ENCODE measurements at places on chromosomes 13 and 19. TPM values are rescaled to one million over a fixed set of nuclear protein-coding genes. Genes with fewer than 3 reads are reported as not detected.

Gene LPAR2
- total RNA-seq: 44.5 TPM

Gene CYP4F12
- total RNA-seq: not detected

Gene IFI30
- 26.2 TPM for total RNA-seq

Gene ATP4B
- not detected for total RNA-seq

Gene SRRM5
- total RNA-seq: 0.42 TPM

Gene LRP3
- total RNA-seq: 47.0 TPM

Gene AXL
- total RNA-seq: 27.0 TPM

Gene CLIP3
- 17.9 TPM for total RNA-seq

Gene WDR87
- total RNA-seq: not detected

Gene MAG
- 0.46 TPM for total RNA-seq

Gene S1PR5
- total RNA-seq: 3.8 TPM

Gene CKM
- total RNA-seq: not detected

Gene FAM124A
- total RNA-seq: 41.2 TPM

Gene LINGO3
- 2.0 TPM for total RNA-seq

Gene ZNF614
- total RNA-seq: 14.6 TPM

GRCh38 chr19:3184847-3185460 is 776 bp upstream of the NCLN start:
- peak overlapping the region; percentile 98 for H3K27ac ChIP-seq

DNA sequence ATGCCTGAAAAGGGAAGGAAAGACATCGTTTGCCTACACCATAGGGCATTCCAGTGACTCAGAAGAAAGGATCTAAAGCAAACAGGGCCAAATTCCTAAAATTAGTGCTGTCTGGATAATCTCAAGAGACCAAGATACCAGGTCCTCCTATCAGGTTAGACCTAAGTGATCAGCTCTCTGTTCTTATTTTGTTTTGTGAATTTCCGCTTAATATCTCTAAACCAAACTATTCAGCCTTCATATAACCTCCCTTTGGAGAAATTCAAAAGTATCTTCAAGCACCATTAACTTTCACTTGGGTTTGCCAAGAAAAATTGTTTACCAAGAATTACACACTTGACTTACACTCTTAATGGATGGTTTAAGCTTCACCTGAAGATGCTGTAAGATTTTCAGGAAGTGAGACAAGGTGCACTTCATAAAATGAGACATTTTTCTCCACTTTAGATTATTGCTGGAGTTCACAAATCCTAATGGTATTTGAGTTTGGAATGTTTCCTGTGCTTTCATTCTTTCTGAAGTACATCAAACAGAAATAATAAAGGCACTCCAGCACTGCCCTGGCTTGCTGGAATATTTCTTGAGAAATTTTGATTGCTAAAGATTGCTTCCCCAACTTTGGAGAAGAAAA is 376.1 kb downstream of the LMO7 start:
- H3K27me3 ChIP-seq: no peaks in the 10 kb centered on the region
- H3K27ac ChIP-seq: no peak overlapping the region
- H3K4me1 ChIP-seq: no peaks in the 10 kb centered on the region
- H3K36me3 ChIP-seq: no peaks in the 10 kb centered on the region

DNA sequence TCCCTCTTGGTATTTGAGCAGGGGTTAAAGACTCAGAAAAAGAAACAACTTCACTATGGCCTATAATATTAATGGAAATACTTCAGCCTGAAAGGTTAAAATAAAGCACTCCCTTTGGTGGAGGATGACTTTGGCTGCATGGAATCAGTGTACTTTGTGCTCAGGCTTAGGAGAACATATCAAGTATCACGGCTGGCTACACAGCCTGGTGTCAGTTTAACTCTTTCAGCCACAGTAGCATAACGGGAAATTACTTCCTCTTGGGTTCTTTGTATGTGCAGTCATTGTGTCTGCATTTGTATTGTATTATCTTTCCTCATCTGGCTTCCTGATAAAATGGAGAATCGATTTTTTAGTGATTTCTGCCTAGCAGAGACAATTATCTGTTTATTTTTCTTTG is 239.0 kb downstream of the GGACT start:
- H3K27ac ChIP-seq: peak overlapping the region; percentile 17
- no peaks in the 10 kb centered on the region for H3K27me3 ChIP-seq
- H3K4me1 ChIP-seq: peaks cover 28% of the 10 kb centered on the region
- peaks cover 18% of the 10 kb centered on the region for H3K36me3 ChIP-seq
- DNase-seq: no peak

DNA sequence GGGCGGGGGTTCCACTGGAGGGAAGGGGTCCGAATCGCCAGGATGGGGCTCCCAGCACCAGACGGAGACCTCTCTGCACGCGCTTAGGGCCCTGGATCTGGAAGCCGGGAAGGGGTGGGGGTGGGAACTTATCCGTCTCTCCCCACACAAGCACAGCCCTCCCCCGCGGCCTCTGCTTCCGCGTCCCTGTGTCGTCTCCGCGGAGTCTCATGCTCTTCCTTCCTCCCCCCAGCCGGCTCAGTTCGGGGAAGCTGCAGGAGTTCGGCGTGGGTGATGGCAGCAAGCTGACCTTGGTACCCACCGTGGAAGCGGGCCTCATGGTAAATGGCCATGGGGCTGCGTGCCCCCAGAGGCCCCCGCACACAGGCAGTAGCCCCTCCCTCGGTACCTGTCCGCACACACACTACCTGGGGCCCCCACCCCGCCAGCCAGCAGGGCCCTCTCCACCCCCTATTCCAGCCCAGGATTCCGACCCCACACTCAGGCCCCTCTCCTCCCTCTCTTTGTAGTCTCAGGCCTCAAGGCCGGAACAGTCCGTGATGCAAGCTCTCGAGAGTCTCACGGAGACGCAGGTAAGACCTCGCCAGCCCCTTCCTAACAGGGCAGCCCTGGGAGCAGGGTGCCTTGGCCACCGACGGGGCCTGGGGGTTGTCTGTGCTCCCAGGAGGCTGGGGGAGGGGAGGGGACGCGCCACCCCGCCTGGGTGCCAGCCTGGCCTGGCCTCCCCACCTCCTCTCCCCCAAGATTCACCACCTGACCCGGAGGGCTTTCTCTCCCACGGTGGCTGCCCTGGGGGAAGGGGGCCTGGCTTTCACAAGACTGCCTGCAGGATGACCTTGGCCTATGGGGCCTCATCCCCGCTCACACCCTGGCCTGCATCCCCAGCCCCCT is 3.2 kb downstream of the MIDN start:
- peaks cover 29% of the 10 kb centered on the region for H3K36me3 ChIP-seq
- peak overlapping the region; percentile 81 for H3K4me3 ChIP-seq
- H3K27me3 ChIP-seq: no peaks in the 10 kb centered on the region

DNA sequence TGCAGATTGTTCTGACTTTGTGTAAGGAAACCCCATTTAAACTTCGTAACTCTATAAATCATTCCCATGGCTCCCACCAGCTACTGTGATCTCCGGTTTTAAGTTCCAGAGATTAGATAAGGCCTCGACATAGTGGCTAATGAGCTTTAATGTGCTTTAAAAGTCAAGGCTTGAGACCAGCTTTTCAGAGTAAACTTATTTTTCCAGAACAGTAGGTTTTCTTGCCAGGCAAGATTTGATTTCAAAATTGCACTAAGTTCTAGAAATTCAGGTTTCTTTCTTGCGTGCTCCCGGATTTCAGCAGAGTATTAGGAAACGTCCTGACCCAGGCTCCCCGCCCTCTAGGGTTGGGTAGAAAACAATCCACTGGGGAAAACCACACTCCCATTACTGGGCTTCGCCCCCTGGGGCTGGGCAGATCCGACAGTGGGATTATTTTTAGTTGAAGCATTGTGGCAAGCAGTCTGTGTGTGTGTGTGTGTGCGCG is 43.3 kb downstream of the CRYL1 start:
- H3K27me3 ChIP-seq: no peaks in the 10 kb centered on the region
- no peaks in the 10 kb centered on the region for H3K36me3 ChIP-seq
- H3K4me3 ChIP-seq: no peak overlapping the region
- H3K27ac ChIP-seq: no peak overlapping the region
- H3K4me1 ChIP-seq: peaks cover 18% of the 10 kb centered on the region
- DNase-seq: no peak

- no peaks in the 10 kb centered on the region for H3K27me3 ChIP-seq
- H3K36me3 ChIP-seq: no peaks in the 10 kb centered on the region
These were observed 53.1 kb downstream of the C1QTNF9 start for GRCh38 chr13:24362435-24362952.

GRCh38 chr19:14412996-14413692 is 6.0 kb downstream of the DDX39A start:
- H3K27ac ChIP-seq: peak overlapping the region; percentile 33
- no peak for DNase-seq
- peaks cover 27% of the 10 kb centered on the region for H3K4me1 ChIP-seq
- H3K4me3 ChIP-seq: no peak overlapping the region

GRCh38 chr13:97724450-97724849 is 229.0 kb upstream of the IPO5 start:
- no peaks in the 10 kb centered on the region for H3K27me3 ChIP-seq
- no peaks in the 10 kb centered on the region for H3K4me1 ChIP-seq
- H3K36me3 ChIP-seq: no peaks in the 10 kb centered on the region
- H3K27ac ChIP-seq: no peak overlapping the region
- DNase-seq: no peak

DNA sequence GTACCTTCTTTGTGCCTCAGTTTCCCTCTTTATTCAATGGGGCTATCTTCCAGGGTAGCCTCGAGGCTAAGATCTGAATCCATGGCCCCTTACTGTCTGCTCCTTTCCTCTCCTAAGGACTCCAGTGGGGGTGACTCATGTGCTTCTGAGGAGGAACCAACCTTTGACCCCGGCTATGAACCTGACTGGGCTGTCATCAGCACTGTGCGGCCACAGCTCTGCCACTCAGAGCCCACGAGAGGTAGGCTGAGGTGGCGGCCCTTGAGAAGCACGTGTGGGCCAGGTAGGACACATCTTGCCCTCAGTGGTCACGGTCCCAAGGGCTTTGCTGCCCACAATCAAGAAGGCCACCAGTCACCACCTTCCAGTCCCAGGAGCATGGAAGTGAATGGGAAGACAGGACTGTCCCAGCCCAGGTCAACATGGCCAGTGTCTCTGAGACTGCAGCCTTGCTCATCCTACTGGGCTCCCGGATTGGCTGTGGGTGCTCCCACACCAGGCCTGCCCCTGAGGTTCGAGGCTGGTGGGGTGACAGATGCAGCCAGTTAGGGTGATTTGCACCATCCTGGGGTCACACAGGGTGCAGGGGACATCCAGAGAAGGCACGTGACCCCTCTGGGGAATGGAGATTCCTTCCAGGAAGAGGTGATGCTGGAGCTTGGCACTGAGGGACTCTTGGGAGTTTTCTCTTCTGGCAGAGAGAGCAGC is 2.8 kb downstream of the TBC1D17 start:
- no peak overlapping the region for H3K4me3 ChIP-seq
- H3K27ac ChIP-seq: no peak overlapping the region
- peaks cover 18% of the 10 kb centered on the region for H3K4me1 ChIP-seq
- no peak for DNase-seq

- H3K36me3 ChIP-seq: peaks cover 35% of the 10 kb centered on the region
- H3K27ac ChIP-seq: no peak overlapping the region
- DNase-seq: no peak
These were observed 128.2 kb downstream of the TBC1D4 start for GRCh38 chr13:75353781-75354193.

DNA sequence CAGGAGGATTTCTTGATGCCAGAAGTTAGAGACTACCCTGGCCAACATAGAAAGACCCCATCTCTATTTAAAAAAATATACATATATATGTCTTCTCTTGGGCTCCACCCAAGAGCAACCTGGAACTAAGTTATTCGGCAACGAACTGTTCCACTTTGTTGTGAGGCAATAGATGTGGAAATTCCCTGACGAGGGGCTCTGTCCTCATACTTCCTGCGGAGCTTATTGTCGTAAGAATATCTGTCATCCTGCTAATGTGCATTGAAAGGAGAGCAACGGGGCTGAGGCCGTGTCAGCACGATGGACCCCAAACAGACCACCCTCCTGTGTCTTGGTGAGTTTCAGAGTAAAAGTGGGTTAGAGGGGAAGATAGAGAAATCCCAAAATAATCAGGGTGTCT is at the start of gene FCAR:
FCAR (plus strand) TSS at position 246 of the 400 bp plus-strand sequence; CDS start at position 301, 55 bp downstream.
- no peaks in the 10 kb centered on the region for H3K36me3 ChIP-seq
- H3K27ac ChIP-seq: no peak within 1 kb of the TSS
- no peak for DNase-seq
- H3K4me1 ChIP-seq: peaks cover 19% of the 10 kb centered on the region
- no peak within 1 kb of the TSS for H3K4me3 ChIP-seq

DNA sequence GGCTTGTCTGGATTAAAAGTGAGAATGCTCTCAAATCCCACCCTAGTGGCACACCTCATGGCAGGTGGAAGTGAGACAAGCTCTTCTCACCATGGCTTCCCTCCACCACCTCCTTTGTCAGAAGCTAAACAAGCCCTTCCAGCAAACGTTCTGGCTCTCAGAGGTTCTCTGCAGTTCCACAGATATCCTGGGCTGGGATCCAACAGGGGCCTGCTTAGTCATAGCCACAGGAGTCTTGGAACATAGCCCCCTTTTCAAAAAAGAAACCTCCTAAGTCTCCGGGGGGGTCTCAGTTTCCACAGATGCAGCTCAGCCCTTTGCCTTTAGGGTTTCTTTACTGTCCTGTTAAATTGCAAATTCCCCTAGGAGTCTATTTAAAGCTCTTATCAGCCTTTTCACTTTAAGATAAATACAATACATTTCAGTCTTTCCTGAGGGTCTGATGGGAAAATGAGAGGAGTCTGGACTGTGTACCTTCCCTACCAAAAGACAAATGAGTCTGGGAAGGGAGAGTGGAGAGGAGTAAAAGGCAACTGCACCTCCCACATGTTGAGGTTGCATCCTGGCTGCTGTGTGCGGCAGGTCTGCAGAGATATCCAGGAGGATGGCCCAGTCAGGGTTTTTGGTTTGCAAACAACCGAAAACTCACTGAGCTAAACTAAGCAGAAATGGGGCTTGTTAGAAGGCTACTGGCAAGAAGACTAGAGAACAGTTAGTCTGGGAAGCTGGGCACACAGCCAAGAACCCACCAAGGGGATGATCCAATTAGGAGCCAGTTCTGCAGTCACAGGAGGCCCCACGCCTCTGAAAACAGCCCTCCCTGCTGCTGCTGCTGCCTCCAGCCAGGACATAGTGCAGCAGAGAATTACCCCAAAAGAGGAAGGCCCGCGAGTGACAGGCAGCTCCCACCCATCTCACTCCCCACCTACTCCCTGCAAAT is 41.4 kb upstream of the SERP2 start:
- H3K27ac ChIP-seq: peak overlapping the region; percentile 20
- H3K27me3 ChIP-seq: no peaks in the 10 kb centered on the region
- DNase-seq: no peak
- no peaks in the 10 kb centered on the region for H3K36me3 ChIP-seq

- DNase-seq: peak; percentile 90
- peaks cover 33% of the 10 kb centered on the region for H3K4me1 ChIP-seq
- peaks cover 30% of the 10 kb centered on the region for H3K36me3 ChIP-seq
- peak overlapping the region; percentile 79 for H3K27ac ChIP-seq
These were observed 14.5 kb downstream of the PPFIA3 start for GRCh38 chr19:49133621-49134454.

- no peak overlapping the region for H3K4me3 ChIP-seq
- DNase-seq: no peak
- 0 out of 2 replicates have a peak, but pooled peaks cover 2% of the 10 kb centered on the region for H3K4me1 ChIP-seq
- H3K27ac ChIP-seq: no peak overlapping the region
- H3K36me3 ChIP-seq: no peaks in the 10 kb centered on the region
These were observed 2.7 kb downstream of the RGCC start for GRCh38 chr13:41460074-41460465.

GRCh38 chr19:8209462-8210378 is 550 bp downstream of the CERS4 start:
- H3K27me3 ChIP-seq: no peaks in the 10 kb centered on the region
- peak overlapping the region; percentile 86 for H3K4me3 ChIP-seq
- DNase-seq: peak; percentile 52
- H3K36me3 ChIP-seq: peaks cover 21% of the 10 kb centered on the region
